Skin of body (tissue), 3 donors: ENCODE measurements at places on chromosomes 11 and 22. TPM values are rescaled to one million over a fixed set of nuclear protein-coding genes. Genes with fewer than 3 reads are reported as not detected.

The CBX7 gene
- 4.0 TPM for total RNA-seq

The C11orf21 gene
- 2.0 TPM for total RNA-seq

The CYP2D6 gene
- 1.4 TPM for total RNA-seq

The SUSD2 gene
- total RNA-seq = 0.99 TPM

The GPR137 gene
- total RNA-seq = 4.7 TPM

The CCDC82 gene
- total RNA-seq = 28.0 TPM

The BDNF gene
- total RNA-seq = 2.9 TPM

The SMC1B gene
- 0.10 TPM for total RNA-seq

The KMT2A gene
- total RNA-seq = 59.4 TPM

GRCh38 chr22:37898441-37899181 lies 7.5 kb upstream of the MICALL1 start:
- no peak for DNase-seq

DNA sequence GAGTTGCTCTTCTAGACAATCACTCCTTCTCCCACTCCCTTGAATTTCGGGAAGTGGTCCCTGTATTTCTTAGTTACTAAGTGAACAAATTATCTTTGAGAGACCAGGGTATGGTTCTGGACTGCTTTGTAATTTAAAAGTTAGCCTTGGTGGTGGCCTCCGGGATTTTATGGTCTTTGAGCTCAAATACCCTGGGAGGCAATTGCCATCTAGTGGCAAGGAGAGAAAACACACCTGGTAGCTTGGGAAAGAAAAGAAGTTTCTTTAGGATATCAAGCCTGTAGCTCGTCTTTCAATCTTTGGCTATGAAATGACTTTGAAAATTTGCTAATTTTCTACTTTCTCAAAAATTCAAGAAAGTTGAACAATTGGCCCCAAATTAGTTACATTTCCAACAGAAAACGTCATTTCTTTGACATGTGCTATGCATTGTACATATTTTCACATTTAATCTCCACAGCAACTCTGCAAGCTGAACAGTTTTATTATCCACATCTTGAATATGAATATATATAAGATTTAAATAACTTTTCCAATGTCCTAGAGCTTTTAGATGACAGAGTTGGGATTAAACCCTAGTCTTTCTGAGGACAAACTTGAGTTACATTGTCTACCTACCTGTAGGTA lies 39.1 kb downstream of the MMP27 start:
- DNase-seq = no peak

DNA sequence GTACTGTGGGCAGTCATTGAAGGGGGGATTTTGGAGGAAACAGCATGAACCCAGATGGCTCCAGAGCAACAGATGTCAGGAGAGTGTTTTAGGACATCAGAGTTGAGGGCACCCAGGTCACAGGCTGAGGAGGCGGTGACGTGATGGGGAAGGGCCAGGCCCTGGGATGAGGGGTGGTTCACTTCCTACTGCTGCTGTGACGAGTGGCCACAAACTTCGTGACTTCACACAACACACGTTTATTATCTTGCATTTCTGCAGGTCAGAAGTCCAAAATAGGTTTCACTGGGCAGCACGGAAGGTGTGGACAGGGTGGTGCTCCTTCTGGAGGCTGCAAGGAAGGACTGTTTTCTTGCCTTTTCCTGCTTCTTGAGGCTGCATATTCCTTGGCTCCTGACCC lies 77.7 kb upstream of the RAB1B start:
- no peak for DNase-seq

DNA sequence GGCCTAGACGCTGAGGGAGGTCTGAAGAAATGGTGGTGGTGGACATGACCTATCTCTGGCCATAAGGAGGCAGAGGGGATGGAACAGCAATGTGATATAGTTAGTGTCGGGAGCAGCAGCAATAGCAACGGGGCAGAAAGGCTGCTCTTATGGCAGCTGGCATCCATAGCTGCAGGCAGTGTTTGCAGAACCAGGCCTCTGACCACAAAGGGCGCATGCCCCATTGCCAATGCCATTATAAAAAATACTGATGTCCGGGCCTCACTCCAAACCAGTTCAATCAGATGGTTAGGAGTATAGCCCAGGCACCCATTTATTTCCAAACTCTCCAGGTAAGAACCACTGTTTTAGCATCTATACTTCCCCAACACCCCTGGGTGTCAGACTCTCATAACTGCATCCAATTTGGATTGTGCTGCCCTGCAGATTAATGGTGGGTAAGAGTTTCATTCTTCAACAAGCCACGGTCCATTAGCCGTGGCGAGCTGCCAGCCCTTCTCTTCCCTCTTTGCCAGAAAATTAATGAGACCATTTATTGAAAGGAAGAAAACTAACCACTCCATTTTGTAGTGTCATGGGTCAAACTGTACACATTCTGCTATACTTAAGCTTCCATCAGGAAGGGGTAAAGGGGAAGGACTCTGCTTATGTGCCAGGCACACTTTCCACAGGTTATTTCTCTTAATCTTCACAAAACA lies 72.8 kb upstream of the SPON1 start:
- no peak for DNase-seq

DNA sequence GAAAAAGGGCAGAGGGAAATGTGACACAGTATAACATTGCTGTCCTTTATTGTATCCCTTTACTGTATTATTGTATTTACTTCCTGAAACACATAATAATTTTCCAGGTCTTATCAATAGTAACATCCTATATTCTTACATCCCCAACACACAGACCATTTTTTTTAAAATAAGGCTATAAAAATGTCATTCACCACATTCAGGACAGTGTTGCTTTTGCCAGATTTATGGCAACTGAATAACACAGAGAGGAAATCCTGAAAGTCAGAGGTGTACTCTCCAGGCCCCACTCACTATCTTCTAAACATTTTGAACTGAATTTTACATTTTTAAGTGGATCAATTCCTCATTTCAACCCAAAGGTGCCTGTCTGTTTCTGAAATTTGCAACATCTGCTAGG lies 104.8 kb upstream of the MTMR2 start:
- no peak for DNase-seq

GRCh38 chr11:69424748-69425147 lies 56.7 kb upstream of the LINC01488 start:
- DNase-seq = no peak

GRCh38 chr11:106668147-106668546 lies 350.1 kb downstream of the GUCY1A2 start:
- DNase-seq = no peak

- no peak for DNase-seq
These were observed 33.2 kb downstream of the CCDC90B start for GRCh38 chr11:83252941-83253340.

DNA sequence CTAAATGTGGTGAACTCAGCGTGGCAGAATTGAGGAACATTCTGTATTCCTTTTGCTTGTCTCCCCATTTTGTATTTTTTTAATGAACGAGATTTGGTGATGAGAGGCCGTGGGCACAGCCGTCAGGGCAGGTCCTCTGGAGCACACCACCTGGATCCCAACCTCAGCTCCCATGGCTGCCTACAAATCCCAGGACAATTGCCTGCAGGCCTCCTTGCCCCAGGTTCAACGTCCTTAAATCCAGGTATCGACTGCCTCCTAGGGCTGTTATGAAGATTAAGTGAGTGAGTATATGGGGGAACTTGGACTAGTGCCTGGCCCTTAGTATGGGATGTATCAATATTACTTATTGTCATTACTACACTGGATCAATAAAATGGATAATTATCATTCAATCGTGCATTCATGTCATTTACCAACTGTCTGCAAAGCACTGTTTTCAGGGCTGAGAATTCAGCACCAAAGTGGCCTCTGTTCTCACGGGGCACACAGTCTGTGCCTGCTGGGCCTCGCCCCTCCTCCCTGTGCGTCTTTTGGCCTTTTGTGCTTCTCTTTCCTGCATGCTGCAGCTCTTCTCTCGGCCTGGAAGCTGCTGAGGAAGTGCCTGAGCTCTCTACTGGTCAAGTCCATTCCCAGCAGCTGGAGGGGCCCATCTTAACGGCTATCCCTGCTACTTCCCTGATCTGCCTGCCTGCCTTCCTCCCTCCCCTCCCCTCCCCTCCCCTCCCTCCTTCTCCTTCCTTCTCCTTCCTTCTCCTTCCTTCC lies 1343.7 kb downstream of the BRD1 start:
- no peak for DNase-seq

DNA sequence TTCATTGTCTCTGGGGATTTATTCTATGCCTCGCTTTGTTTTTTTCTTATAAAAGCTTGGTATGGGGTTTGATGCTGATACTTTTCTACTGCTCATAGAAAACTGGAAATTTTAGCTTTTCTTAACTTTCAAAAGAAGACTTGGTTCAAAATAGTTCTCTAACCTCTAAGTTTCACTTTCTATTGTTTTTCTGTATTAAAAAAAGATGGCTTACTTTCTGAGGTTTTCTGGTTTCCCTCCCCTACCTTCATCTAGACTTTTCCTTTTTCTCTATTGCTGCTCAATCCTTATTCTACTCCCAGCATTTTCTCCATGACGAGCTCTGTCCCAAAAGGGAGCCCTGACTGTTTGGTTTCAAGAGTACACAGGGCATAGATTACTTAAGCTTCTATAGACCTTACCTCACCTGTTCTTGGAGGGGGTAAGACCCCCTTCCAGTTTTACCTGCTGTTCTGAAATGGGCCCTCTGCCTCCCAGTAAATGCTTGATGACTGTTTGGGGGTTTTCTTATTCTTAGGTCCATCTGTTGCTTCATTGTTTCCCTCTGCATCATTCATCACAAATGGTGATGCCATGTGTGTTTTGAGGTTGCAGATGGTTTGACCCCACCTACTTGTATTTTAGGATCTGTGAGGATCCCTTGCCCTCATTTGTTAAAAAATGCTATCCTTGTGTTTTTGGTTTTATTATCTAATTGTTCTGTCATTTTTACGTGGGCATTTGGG lies 29.5 kb downstream of the DNHD1 start:
- no peak for DNase-seq

- no peak for DNase-seq
These were observed 203.5 kb upstream of the GUCY1A2 start for GRCh38 chr11:107221748-107222285.

- DNase-seq = no peak
These were observed 11.7 kb downstream of the NRXN2 start for GRCh38 chr11:64711138-64711955.

- no peak for DNase-seq
These were observed 385.5 kb upstream of the CADM1 start for GRCh38 chr11:115889712-115890111.

DNA sequence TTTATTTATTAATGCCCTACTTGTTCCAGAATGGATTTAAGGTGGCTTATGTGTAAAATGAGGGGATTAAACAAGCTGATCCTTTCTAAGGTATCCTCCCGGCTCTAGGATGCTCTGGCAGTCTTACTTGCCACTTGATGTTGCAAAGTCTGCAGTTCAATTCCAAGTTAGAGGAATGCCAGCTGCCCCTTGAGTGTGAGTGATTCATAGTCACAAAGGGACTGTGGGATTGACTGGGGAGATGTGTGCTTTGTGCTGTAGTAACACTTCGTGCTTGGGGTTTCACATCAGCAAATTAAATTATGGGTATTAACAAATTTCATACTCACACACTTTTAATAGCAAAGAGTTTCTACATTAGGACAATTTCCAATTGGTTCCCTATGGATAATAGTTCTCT lies 550.8 kb upstream of the CADM1 start:
- DNase-seq = no peak
